Activated naive CD4-positive, alpha-beta T cell (primary cell): ENCODE measurements at places on chromosomes 6 and 20.

DNA sequence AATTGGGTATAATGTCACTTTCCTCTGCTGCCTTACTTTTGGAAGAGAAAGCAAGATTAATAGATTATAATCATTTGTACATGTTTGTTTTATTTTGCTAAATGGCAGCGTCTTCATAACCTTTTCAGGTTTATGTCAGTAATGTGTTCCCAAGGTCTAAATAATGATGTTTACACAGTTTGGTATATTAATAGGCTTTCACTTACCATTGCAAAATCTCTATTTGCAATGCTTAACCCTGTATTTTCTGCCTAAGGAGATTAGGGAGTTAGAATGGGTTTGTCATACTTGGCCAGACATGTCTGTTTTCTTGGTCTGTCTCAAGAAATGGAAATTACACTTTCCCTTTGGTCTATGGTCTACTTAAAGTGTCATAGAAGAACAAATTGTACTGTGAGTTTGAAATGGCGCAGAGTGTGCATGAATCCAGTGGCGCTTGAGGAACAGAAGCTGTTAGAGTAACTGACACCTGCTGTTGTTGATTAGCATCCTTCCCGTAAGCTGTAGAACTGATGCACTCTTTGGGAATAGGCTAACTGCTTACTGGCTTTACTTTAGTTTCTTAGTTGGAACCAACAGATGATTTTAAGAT is 261.1 kb downstream of the SAMD5 start:
- DNase-seq, result no peak

GRCh38 chr20:61436283-61436666 is 184.2 kb downstream of the CDH4 start:
- DNase-seq, result no peak

DNA sequence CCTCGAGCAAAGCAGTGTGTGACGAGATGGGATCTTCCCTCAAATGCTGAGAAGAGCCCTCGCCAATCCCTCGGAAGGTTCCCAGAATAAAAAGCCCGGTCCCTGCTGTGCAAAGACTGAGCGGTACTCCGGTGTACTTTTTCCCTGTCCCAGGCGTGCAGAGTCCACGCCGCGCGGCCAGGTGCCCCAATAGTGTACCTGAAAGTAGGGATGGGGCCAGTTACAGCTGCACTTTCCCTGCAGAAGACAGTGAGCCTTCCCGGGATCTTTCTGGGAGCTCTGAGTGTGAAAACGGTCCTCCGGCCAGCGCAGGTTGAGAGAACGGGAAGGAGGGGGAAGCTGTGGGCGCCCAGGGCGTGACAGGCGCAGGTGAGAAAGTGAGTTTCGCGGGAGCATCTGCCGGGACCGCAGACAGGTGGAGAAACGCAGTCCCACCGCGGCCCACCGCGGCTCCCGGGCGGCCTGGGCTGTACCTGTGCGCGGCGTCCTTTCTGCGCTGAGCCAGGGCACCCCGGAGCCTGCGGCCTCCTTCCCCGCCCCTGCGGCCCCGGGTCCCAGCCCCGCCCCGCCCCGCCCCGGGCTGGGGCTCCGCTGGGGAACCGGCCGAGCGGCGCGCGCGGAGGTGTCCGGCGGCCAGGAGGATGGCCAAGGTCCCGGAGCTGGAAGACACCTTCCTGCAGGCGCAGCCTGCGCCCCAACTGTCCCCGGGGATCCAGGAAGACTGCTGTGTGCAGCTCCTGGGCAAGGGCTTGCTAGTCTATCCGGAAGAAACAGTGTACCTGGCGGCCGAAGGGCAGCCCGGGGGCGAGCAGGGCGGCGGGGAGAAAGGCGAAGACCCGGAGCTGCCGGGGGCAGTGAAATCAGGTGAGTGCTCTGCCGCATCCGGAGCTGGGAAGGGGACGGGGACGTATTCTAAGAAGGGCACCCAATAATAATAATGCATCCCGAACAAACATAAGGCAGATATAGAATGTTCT is at the start of gene RFX6:
TSS of gene RFX6 (plus strand) at position 608 of the 977 bp plus-strand sequence. CDS start at position 642, 34 bp downstream.
- DNase-seq, result no peak

GRCh38 chr20:57131077-57131476 is 135.4 kb downstream of the BMP7 start:
- DNase-seq, result no peak

GRCh38 chr20:33444797-33445560 is 1.4 kb upstream of the SNTA1 start:
- no peak for DNase-seq

DNA sequence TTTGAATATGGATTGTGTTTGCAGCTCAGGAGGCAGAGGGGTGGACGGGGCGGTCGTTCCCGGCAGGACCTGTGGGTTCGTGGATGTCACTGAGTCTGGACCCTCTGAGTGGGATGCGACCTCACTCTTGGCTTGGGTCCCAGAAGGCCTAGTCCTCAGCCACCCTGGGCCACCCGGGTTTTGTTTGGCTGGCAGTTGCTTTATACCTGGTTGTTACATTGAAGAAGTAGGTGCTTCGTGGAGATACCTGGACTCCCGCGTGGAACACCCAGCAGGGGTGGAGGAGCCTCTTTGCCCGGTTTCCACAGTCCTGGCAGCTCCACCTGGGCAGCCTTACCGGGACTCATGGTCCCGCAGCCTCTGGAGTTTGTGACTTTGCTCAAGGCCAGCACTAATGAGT is 405.1 kb downstream of the TAF4 start:
- no peak for DNase-seq

DNA sequence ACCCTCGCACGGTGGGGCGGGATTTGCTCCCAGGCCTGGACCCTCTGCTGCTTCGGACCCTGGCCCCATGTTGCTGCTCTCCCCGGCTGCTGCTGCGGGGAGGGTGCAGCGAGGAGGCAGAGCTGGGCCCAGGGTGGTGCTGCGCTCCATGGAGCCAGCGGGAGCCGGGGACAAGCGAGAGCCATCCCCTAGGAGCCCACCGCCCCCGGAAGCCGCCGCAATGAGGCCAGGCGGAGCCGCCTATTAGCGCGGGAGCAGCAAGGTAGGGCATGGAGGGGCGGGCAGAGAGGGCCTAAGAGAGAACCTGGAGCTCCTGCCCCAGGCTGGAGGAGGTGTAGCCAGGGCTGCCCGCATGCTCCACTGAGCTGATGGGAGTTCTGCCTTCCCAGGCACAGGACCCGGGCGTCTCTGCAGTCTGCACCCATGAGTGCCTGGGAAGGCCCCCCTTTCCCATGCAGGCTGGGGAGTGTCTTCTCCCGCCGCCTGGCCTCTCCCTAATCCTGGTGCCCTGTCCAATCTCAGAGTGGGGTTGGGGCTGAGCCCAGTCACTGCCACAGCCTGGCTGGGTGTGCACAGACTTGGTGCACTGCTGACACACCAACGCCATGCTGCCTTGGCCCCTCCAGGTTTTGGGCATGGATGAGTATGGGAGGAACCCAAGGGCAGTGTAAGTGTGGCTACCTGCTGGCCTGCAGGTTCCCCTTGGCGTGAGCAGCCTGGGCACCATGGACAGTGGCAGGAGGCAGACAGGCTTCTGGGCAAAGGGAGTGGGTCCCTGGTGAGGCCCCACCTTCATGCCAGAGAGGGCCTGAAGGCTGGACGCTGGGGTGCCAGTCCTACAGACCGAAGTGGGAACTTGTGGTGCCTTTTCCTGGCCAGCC is 360.6 kb upstream of the MAP3K7 start:
- DNase-seq, result no peak

- no peak for DNase-seq
These were observed 45.9 kb upstream of the FRMD1 start for GRCh38 chr6:168124921-168125320.

GRCh38 chr6:108526739-108527174 is 34.0 kb upstream of the FOXO3 start:
- DNase-seq, result no peak

GRCh38 chr6:160337301-160337700 is 10.9 kb upstream of the SLC22A3 start:
- no peak for DNase-seq

DNA sequence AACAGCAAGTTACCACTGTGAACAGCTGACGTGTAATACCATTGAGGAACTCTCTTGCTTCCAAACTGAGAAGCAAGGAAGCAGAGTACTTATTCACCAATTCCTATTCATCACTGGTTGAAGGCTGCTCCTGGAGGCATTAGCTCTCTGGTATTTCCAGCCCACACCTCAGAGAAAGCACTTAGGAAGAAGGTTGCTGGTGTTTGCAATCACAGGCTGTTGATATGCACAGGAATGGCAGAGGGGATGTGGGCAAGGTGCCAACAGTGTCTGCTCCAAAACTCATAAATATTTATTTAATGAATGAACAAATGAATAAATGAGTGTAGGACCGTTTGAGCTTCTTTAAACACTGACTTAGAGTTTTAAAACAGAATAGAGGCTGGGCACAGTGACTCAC is 6.9 kb upstream of the RRBP1 start:
- no peak for DNase-seq

DNA sequence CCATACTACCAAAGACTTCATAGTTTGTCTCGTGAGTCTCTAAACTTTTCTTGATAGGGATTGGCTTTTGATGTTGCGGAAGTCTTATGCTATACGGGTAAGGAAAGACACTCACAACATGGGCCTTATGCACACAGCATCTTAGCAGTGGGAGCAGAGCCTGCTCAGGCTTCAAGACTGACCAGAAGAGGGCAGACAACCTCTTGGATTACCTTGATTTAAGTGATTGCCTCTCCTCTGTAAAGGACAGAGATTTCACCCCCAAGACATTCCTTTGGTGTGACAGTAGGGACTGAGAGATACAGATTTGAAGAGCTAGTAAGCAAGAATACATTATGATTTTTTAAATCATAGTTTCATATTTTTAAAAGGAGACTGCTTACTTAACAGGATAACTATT is 71.0 kb upstream of the SAMD3 start:
- no peak for DNase-seq

GRCh38 chr20:19601126-19601810 is 156.8 kb upstream of the RIN2 start:
- DNase-seq, result no peak
